ENCODE measurements at places on chromosomes 12 and 14.
A peak's percentile ranks its signal among the peaks of the same experiment; 100 is the strongest.

DNA sequence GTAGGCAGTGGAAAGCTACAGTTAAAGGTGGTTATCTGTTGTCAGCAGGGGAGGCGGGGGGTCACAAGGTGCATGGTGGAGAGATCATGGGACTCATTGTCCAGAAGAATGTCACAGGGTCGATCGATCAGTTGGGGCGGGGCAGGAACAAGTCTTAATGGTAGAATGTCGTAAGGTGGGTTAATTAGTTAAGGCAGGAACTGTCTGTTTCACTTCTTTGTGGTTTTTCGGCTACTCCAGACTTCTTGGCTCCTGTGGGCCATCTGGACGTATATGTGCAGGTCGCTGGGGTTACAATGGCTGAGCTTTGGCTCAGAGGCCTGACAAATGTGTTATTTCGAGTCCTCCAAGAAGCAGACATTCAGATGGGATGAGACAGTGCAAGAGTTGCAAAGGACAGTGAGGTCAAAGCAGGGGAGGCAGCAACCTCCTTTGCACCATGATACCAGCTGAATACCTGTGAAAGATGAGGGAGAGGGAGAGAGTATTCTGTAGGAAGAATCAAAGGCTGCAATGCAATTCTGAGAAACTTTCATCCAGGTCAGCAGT, 246.9 kb upstream of the TMEM132C start:
- DNase-seq, result no peak

DNA sequence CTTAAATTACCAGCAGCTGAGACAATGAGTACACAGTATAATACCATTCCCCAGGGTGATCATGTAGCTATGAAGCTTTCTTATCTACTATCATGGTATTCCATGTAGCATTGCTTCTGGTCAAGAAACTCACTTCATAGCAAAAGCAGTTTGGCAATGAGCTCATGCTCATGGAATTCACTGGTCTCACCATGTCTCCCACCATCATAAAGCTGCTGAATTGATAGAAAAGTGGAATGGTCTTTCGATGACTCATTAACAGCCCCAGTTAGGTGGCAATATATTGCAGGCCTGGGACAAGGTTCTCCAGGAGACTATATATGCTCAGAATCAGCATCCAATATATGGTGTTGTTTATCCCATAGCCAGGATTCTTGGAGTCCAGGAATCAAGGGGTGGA, 553.7 kb downstream of the FOXG1 start:
- DNase-seq, result peak; percentile 38

DNA sequence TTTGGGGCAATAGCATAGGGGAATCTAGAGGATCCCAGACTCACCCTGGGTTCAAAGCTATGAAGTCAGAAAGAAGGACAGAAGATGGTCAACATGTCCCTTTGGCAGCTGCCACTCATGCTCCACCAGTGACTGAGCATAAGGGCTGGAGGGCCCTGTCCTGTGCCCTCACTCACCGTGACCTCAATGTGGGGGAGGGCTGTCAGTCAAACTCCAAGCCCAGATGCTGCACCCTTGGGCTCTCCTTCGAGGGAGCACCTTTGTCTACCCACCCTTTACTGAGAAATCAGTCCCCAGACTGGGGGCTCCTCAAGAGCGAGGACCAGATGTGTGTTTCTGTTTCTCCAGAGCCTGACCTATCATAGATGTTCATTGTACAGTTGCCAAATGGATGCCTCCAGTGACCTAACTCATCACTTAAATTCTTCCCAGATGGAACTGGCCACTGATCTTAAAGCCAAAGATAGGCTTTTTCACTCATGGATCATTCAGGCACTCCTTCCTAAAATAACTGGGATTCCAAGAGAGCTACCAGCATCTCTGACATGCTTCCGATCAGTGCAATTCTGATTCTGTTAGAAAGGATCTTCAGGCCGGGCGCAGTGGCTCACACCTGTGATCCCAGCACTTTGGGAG, 27.2 kb upstream of the VSX2 start:
- DNase-seq, result no peak

GRCh38 chr12:71787580-71787979, 32.9 kb downstream of the RAB21 start:
- DNase-seq, result no peak

GRCh38 chr14:101889898-101890297, 74.5 kb upstream of the DYNC1H1 start:
- no peak for DNase-seq

- no peak for DNase-seq
These were observed 368.0 kb downstream of the TMEM121 start for GRCh38 chr14:105894125-105894977.

GRCh38 chr12:123363390-123363739, 1.3 kb downstream of the SBNO1 start:
- no peak for DNase-seq

DNA sequence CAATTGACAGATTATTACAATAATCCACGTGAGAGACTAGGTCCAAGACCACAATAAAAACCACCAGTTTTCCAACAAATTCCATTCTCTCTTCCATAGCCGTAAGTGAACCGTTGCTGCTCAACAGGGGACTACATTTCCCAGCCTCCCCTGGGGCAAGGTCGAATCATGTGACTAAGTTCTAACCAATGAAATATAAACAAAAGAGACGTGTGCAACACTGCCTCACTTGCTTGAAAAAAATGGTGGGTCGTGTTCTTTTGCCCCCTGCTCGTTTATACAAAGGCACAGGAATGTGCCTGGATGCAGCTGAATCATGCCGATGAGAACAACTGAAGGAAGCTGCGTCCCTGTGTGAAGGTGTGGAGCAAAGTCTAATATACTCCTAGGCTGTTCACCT, 51.1 kb downstream of the HSPB8 start:
- peak; percentile 3 for DNase-seq
